ENCODE measurements at places on chromosomes 1 and 21. TPM values are rescaled to one million over a fixed set of nuclear protein-coding genes. Genes with fewer than 3 reads are reported as not detected.

- DNase-seq = no peak
- H3K27ac ChIP-seq = no peak overlapping the region
- H3K36me3 ChIP-seq = no peaks in the 10 kb centered on the region
Observed at GRCh38 chr1:224791362-224791941, 138.0 kb upstream of the DNAH14 start.

DNA sequence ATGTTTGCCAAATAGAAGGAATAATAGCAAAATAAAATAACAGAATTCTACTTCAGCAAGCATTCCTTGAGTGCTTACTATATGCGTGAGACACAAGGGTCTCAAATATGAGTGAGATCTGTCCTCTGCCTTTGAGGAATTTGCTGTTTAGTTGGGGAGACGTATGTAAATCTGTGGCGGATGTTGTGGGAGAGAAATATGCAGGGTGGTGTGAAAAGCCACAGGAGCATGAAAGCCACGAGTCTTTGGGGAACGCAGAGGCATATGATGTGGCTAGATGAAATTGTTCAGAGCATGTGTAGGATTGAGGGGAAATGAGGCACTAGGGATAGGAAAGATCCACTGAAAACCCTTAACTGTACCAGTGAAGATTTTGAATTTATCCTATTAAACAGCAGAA lies 244.4 kb downstream of the PBX1 start:
- peaks cover 6% of the 10 kb centered on the region for H3K4me1 ChIP-seq
- no peak overlapping the region for H3K27ac ChIP-seq
- H3K27me3 ChIP-seq = no peaks in the 10 kb centered on the region
- H3K4me3 ChIP-seq = no peak overlapping the region
- peaks cover 7% of the 10 kb centered on the region for H3K36me3 ChIP-seq

Gene YOD1
- 10.5 TPM for total RNA-seq

- no peak overlapping the region for H3K4me3 ChIP-seq
- H3K27me3 ChIP-seq = no peaks in the 10 kb centered on the region
- no peaks in the 10 kb centered on the region for H3K4me1 ChIP-seq
- H3K27ac ChIP-seq = no peak overlapping the region
- H3K36me3 ChIP-seq = no peaks in the 10 kb centered on the region
Observed at GRCh38 chr1:63148825-63149645, 173.3 kb upstream of the FOXD3 start.

Gene OR2T29
- total RNA-seq = not detected

Measured in upper lobe of left lung (tissue), 6 donors.